Right lung (tissue), 10 donors: ENCODE measurements at places on chromosomes 1 and 21. TPM values are rescaled to one million over a fixed set of nuclear protein-coding genes. Genes with fewer than 3 reads are reported as not detected.

- no peak for DNase-seq
These were observed 29.0 kb downstream of the THAP3 start for GRCh38 chr1:6653436-6654290.

DNA sequence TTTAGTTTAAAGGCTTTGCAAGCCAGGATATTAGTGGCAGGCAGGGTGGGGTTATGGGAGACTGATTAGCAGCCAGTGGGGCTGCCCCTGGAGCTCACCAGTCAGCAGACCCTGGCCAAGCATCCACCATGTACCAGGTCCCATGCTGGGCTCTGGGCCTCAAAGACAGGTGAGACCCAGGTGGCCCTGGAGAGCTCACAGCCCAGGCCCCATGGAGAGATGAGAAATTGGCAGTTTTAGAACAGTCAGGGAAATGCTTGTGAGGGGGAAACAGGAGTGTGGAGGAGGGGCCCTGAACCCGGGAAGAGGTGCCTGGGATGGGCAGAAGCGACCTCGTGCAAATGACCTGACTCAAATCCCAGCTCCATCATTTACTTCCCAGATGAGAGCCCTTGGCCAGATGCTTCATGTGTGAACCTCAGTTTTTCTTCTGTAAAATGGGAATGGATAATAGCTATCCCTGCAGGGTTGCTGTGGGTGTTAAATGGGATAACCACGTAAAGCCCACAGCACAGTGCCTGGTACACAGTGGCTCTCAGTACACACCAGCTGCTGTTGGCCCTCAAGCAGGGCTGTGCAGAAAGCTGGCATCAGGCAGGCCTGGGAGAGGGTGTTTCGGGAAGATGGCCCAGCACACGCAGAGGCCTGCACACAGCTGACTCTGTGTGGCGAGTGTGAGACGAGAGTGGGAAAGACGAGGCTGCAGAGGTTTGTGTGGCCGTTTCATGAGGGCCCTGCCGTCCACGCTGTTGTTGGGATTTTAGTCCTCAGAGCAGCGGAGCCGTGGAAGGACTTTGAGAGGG, 518.5 kb downstream of the PTPRU start:
- no peak for DNase-seq

GRCh38 chr21:42393443-42393950, 2.4 kb downstream of the TMPRSS3 start:
- no peak for DNase-seq

- no peak for DNase-seq
These were observed 11.8 kb upstream of the DENND1B start for GRCh38 chr1:197787056-197787455.

- no peak for DNase-seq
These were observed 46.9 kb upstream of the PUM1 start for GRCh38 chr1:31112266-31112935.

DNA sequence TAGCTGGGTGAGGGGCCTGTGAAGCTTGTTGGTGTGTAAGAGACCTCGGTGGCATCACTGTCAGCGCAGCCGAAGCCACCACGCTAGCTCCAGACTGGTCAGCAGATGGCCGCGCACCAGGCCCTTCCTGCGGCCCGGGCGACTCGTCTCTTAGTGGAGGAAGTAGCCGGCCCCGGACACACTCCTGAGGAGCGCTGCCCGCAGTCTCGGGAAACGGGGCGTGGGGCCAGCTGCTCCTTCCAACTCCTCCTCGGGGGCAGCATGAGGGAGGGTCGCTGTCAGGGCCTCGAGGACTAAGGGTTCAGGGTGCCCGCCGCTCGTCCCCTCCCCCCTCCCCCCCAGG, 20.4 kb downstream of the H3-3A start:
- peak; percentile 42 for DNase-seq

GRCh38 chr1:37098237-37098636, 63.9 kb upstream of the GRIK3 start:
- DNase-seq, result no peak

DNA sequence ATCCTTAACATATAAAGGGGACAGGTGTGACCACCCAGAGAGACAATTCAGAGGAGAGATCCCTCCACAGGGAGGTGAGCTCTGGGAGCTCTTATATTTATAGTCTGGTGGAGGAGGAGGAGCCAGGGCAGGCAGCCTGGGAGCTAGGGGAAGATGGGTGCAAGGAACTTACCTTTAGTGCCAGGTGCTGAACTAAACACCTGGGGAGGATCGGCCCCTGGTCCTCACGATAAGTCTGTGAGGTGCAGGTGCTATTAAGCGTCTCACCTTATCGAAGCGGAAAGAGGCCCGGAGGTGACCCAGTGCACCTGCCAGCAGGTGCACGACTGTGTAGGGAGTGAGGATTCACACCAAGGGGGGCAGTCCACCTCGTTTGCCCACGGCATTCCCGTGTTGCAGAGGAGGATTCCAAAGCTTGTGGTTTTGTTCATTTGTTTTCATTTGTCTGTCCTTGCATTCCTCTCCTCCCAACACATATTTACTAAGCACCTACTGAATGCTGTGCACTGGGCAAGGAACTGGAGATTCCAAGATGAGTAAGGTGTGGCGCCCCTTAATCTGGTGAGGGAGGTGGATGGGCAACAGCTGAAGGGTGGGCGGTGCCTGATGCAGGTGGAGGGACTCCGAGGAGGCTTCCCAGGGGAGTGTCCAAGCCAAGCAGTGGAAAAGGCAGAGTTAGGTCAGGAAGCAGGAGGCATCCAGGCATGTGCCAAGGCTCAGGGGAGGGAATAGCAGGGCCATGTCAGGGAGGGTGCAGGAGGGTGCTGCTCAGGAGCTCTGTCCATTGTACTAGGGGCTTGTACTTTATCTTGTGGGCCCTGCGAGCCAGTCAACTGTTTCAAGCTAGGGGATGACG, 11.5 kb downstream of the ARHGEF10L start:
- no peak for DNase-seq

DNA sequence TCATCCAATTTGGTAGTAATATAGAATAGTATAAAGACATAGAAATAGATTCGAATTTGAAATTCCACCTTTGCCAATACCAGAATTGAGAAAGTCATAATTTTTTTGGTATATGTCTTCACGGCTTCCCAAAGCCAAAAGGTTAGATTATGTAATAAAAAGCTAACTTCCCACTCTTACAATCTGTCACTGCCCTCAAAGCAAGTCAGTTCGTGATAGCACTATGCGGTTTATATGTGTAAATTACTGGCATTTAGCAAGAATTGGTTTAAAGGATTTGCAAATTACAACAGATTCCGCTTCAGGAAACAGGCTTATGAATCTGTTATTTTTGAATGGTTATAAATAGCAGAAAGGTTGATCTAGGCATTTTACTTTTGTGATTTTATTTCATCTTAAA, 679.4 kb upstream of the ADGRL2 start:
- no peak for DNase-seq

DNA sequence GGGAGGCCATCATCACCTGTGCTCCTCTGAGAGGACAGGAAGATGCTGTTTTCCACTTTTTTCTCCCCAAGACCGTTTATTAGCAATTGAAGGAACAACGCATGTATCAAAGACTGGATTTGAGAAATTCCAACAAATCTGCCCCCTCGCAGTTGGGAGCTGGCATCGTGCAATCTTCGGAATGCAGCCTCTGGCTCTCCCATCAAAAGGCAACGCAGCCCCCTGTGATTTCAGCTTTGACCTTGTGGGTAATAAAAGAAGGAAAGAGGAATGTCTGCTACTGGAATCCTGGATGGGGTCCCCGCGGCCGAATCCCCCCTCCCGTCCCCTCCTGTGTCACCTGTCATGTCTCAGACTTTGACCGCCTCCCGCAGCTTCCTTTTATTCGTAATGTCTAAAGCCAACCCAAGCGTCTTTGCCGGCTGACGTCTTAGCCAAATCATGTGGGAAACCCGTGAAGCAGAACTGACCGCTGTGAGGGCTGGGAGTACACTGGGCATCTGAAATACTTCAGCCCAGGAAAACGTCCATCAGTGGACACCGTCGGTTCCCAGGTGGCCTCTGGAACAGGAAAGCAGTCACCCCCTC, 101.5 kb downstream of the WDR4 start:
- DNase-seq, result no peak

- DNase-seq, result no peak
These were observed 255.9 kb downstream of the CACNA1E start for GRCh38 chr1:181739214-181739613.

DNA sequence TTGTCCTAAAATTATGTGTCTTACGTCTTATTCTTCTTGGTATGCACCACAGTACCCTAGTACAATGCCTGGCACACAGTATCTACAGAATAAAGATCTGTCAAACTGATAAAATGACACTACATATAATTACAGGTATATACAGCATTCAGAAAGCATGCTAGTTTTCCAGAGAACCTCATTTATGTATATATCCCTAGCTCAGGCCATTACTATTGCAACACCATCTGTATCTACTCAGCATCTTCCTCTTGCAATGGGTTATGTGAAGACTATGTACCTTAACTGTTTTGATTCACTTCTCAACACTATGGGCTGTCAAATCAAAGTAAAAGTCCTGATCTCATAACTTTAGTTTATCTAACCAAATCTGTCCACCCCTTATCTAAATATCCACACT, 58.5 kb upstream of the GUCA2A start:
- DNase-seq, result no peak

DNA sequence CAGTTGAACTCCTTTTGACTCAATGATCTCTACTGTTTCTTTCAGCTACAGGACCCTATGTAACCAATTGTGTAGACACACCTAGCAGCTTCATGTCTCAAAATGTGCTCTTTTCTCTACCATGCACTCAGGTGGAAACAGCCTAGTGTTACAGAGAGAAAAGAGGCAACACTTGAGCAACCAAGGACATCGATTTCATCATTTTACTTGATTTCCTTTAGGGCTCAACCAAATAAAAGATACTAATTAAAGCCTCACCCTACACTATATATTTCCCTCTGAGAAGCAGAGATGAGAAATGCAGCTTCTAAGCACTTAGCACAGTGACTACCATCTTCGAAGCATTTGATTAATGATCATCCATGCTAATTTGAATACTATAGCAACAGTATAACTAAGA, 55.1 kb downstream of the PTGER3 start:
- DNase-seq, result no peak

- no peak for DNase-seq
These were observed 55.9 kb downstream of the SIK1 start for GRCh38 chr21:43370888-43371570.

- DNase-seq, result no peak
These were observed 81.4 kb upstream of the SMYD2 start for GRCh38 chr1:214199585-214199984.

DNA sequence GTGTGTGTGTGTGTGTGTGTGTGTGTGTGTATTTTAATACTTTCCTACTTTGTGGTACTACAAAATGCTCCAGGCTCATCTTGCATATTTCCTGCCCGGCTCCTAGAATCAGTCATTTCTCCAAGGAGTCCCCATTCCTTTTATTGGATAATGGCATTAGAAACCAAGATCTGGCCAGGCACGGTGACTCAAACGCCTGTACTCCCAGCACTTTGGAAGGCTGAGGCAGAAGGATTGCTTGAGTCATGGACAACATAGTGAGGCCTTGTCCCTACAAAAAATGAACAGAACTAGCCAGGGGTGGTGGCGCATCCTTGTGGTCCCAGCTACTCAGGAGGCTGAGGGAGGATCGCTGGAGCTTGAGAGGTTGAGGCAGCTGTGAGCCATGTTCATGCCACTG, 20.3 kb downstream of the EPB41 start:
- DNase-seq, result no peak

The GABRD gene
- 17.2 TPM for polyA plus RNA-seq

The CFAP141 gene
- 2.7 TPM for polyA plus RNA-seq

The PSRC1 gene
- polyA plus RNA-seq, result 48.9 TPM
